ENCODE measurements at places on chromosomes 5 and 9. TPM values are rescaled to one million over a fixed set of nuclear protein-coding genes. Genes with fewer than 3 reads are reported as not detected.

The DCAF12 gene
- total RNA-seq, result 19.2 TPM

The TSC1 gene
- 34.4 TPM for total RNA-seq

The CFAP77 gene
- not detected for total RNA-seq

- no peak overlapping the region for H3K4me3 ChIP-seq
- no peaks in the 10 kb centered on the region for H3K27me3 ChIP-seq
- H3K36me3 ChIP-seq, result no peaks in the 10 kb centered on the region
- DNase-seq, result no peak
Observed at GRCh38 chr5:16776611-16777251, 159.4 kb downstream of the MYO10 start.

DNA sequence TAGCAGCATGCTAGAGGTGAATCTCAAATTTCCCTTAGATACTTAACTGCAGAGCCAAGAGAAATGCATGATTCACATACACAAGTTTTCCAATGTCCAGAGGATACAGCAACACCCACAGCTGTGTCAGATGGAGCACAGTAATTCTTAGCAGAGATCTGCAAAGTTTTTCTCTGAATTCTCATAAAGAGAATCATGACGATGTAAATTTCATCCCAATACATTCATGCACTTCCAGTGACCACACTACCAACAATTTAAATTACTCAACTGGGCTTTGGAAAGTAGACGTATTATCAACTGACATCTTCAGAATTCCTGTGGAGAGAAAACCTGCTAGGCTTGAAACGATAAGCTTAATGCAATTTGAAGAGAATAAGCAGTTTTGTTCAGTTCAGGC, 378.8 kb upstream of the TLE4 start:
- no peaks in the 10 kb centered on the region for H3K27me3 ChIP-seq
- no peak overlapping the region for H3K4me3 ChIP-seq
- no peaks in the 10 kb centered on the region for H3K4me1 ChIP-seq

Measured in upper lobe of left lung (tissue), 6 donors.